Activated CD4-positive, alpha-beta T cell treated with anti-CD3 and anti-CD28 coated beads, Interleukin-2, amount 50 U/mL, for 1 hour (primary cell): ENCODE measurements at places on chromosomes 12 and 14.

DNA sequence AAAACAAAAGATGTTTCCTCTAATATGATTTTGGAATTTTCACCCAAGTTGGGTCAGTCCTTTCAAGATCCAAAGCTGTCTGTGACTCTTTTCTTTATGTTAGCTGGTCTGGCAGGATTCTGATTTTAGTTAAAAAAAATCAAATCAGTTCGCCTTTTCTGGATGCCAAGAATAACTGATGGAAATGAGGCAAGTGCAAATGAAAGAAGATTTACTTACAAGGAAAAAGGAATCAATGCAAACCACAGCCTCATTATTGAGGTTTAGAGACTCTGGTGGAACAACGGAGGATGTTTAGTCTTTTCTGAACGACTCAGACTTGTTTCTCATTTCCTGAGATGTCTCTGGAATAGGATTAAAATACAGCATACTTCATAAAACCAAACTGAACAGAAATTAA lies 117.0 kb upstream of the DYRK2 start:
- no peak for DNase-seq

DNA sequence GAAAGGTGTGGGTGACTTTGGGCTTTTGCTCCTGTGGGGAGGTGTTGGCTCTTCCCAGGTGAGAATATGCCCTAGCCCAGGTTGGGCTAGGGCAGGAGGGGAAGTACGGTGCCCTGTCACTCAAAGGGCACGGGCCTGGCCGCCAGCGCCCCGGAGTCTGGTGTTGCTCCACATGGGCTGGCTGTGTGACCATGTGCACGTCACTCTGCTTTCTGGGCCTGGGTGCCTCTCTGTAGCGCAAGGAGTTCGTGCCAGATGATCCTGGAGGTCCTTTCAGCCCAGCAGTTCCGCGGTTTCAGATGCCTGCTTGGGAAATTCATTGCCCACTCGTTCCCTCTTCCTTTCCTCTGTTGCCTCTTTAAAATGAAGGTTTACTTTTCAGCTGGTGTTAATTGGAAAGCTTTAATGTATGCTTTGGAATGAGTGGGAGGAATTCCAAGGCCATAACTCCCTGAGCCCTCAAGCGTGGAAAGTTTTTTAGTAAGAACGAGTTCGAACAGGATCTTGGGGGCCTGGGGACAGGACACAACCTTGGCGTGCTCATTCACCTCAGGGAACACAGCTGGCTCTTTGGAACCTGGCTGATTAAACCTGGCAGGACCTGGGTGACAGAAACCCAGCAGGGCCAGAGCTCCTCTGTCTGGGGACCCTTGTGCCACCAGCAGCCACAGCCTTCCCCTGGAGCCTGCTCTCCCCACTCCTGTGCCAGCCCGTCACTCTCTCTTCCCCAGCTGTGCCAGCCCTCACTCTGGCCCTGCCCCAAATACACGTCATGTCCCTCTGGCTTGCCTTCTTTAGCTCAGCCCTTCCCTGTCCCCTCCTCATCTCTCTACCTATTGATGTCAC lies 42.8 kb downstream of the TSPAN9 start:
- DNase-seq, result no peak

- DNase-seq, result no peak
These were observed 233.6 kb upstream of the RMST start for GRCh38 chr12:97229004-97229403.

DNA sequence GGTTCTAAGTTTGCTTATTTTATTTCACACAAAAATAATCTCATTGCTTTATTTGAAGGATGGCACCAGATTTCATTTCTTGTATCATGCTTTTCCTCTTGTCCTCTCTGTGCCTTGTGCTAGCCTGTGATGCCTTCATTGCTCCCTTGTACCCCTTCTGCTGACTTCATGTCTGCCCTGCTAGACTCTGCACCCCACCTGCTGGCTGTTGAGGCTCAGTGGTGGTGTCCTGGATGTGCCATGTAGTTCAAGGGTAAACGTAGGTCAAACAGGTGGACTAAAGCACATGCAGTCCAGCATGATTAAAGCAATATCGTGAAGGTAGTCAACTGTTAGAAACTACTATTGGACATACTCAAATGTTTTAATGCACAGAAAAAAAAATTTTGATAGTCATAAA lies 21.6 kb downstream of the MRPS35 start:
- DNase-seq, result no peak

- no peak for DNase-seq
These were observed 4.8 kb upstream of the SCARB1 start for GRCh38 chr12:124868252-124869058.

DNA sequence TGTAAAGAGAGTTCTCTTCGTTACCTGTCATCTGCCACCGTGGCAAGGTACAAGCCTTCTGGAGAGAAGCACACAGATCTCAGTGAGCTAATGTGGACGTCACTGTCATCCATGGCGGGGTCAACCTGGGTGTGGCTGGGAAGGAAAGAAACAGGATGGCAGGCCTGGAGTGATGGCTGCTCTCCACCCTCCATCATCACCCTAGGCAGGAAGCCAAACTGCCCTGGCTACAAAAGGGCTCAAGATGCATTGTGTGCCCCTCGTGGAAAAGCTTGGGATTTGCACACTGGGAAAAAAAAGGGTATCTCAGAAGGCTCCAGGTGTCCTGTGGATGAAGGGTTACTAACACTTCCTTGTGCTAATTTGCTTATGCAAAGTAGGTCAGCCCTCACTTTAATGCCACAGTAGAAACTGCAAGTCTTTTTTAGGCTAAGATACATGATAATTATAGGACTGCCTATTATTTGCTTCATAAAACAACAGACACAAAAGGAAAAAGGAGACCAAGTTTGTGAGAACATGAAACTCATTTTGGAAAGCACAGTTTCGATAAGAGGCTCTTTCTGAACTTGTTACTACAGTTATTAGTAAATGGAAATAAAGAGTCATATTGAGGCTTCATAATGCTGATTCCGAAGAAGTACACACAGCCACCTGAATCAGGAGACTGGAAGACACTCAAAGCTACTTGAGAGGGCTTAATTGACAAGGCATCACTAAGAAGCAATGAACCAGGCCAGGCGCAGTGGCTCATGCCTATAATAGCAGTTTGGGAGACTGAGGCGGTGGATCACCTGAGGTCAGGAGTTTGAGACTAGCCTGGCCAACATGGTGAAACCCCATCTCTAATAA lies 18.9 kb downstream of the RFC5 start:
- no peak for DNase-seq
